ENCODE measurements at places on chromosomes 1 and 21. TPM values are rescaled to one million over a fixed set of nuclear protein-coding genes. Genes with fewer than 3 reads are reported as not detected.

- DNase-seq: no peak
These were observed 28.4 kb upstream of the AHCTF1 start for GRCh38 chr1:246959944-246960693.

DNA sequence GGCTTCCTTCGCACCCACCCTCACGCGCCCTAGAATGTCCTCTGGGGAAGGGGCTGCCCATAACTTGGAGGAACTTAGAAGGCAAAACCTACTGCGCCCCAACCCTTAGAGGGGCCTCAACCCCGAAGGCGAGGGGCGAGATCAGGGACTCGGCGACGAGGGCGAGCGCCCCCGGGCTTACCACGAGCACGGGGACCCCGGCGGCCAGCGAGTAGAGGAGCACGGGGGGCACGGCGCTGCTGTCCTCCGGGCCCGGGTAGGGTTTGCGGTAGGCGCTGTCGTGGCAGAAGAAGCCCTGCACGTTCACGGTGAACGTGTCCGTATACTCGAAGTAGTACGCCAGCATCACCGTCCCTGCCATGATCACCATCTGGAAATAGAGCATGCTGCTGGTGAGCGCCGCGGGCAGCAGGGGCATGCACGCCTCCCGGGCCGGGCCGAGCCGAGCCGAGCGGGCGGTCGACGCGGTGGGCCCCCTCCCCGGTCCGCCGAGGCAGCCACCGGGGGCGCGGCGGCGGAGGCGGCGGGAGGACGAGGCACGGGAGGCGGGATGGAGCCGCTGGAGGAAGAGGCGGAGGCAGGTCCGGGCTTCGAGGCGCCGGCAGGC is 304 bp downstream of the PLPPR5 start:
- peak; percentile 58 for DNase-seq

The SETDB1 gene
- 45.8 TPM for total RNA-seq

- DNase-seq: no peak
These were observed 55.1 kb downstream of the OVGP1 start for GRCh38 chr1:111372336-111372965.

GRCh38 chr1:92797297-92797696 is 12.4 kb upstream of the EVI5 start:
- DNase-seq: no peak

The RNU1-2 gene
- 6,622 TPM for total RNA-seq

- DNase-seq: no peak
These were observed 941 bp downstream of the ARNT start for GRCh38 chr1:150875197-150876118.

The FAM110D gene
- total RNA-seq: 6.9 TPM

The NPHS2 gene
- total RNA-seq: not detected

GRCh38 chr21:33959680-33960079 is 44.1 kb upstream of the ATP5PO start:
- DNase-seq: no peak

The CLCNKA gene
- not detected for total RNA-seq

The C8B gene
- total RNA-seq: not detected

GRCh38 chr1:157673008-157673407 is 27.6 kb downstream of the FCRL3 start:
- DNase-seq: no peak

The ACTL8 gene
- not detected for total RNA-seq

- no peak for DNase-seq
These were observed 68.1 kb downstream of the RPS6KA1 start for GRCh38 chr1:26597629-26598039.

- DNase-seq: no peak
These were observed 17.1 kb upstream of the ZBTB21 start for GRCh38 chr21:42027085-42027821.

- no peak for DNase-seq
These were observed 62.5 kb upstream of the TNFSF4 start for GRCh38 chr1:173269490-173270230.

The OR2G2 gene
- not detected for total RNA-seq

The SHCBP1L gene
- not detected for total RNA-seq

The VHLL gene
- not detected for total RNA-seq

The KCND3 gene
- 6.3 TPM for total RNA-seq

The IFI44L gene
- total RNA-seq: 30.0 TPM

GRCh38 chr1:213925531-213926182 is 62.1 kb upstream of the PROX1 start:
- no peak for DNase-seq

The MX2 gene
- 23.0 TPM for total RNA-seq

- no peak for DNase-seq
These were observed 4.2 kb downstream of the MPZL1 start for GRCh38 chr1:167726008-167726407.

DNA sequence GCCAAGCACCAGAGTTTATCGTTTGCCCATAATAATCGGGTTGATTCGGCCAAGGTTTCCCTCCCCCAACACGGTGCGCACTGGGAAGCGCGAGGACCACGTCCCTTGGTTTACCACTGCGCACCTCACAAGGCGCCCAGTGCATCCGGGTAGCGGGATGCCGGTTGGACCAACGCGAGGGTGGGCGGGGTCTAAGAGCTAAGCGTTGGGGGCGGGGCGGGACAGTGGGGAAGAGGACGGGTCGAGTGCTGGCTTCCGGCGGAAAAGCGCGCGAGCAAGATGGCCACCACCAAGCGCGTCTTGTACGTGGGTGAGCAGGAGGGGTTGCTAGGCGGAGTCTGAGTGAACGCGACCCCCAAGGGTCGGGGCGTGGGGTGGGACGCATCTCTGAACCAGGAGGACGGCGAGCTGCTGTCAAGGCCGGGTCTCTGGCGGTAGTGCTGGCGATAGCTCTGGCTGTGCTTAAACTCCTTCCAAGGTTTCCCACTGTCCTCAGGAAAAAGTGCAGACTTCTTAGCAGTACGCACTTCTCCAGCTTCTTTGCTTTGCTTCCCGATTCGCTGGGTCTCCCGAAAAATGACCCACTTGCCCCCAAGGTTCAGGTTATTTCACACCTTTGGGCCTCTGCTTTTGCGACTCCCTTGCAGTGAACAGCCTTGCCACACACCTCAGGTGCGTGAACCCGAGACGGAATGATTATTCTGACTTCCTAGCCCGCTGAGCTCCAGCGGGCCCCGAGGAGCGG is at the start of gene PPIE:
PPIE (plus strand) TSS at position 261 of the 745 bp plus-strand sequence; CDS start at position 280, 19 bp downstream.
- peak; percentile 98 for DNase-seq

DNA sequence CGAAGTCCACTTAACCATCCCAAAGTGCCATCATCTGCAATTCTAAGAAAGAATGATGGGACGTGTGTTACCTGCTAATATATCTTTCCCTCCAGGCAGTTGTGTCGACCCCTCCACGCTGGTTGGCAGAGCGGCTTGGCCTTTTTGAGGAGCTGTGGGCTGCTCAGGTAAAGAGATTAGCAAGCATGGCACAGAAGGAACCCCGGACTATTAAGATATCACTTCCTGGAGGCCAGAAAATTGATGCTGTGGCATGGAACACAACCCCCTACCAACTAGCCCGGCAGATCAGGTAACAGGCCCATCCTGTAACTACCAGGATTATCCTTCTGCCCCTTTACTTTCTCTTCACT is 520 bp downstream of the TARS2 start:
- no peak for DNase-seq

DNA sequence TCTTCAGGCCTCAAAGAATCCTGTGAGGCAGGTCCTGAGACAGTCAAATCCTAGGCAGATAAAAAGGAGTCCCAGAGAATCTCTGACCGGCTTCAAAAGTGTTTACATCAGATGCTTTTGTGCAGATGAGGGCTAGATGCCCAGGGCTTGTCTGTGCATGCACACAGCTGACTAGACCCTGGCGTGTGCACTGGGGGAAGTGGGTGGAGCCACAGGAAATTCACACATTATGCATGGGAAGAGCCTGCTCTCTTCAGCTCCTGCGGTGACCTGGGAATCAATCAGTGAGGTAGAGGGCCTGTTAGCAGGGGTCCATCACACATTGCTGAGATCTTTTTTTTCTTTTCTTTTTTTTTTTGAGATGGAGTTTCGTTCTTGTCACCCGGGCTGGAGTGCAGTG is 36.6 kb upstream of the NHLH2 start:
- DNase-seq: no peak

- DNase-seq: no peak
These were observed at the start of gene MYOG for GRCh38 chr1:203085528-203086406. Gene MYOG, minus strand, starts transcription at chr1:203086012. Its CDS starts 51 bp downstream, at chr1:203085961.

GRCh38 chr1:226444901-226445300 is 37.0 kb upstream of the PARP1 start:
- DNase-seq: no peak

- no peak for DNase-seq
These were observed 9.1 kb upstream of the SYTL1 start for GRCh38 chr1:27332536-27333281.

The AADACL4 gene
- total RNA-seq: not detected

GRCh38 chr1:55402671-55403464 is 187.7 kb upstream of the USP24 start:
- no peak for DNase-seq

DNA sequence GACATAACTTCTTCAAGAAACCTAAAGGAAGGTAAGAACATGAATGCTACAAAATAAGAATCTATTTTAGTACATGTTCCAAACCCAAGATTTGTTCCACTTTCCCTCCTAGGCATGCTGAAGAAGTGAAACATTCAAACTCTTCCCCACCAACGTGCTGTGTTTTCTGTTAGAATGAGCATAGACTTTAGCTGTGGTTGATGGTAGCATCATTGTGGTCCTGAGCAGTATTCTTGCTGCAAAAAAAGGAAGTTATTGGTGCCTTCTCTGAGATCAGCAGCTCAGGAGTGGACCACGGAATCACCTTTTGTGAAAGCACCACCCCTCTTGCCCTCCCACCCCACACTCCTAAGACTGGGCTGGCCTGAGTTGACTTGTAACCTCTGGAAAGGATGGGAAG is 100.4 kb upstream of the POGK start:
- no peak for DNase-seq

GRCh38 chr1:238606896-238607295 is 716.2 kb upstream of the ZP4 start:
- no peak for DNase-seq

Measured in upper lobe of right lung (tissue), 1 donor.